ENCODE measurements at places on chromosomes 5 and 9.

GRCh38 chr9:74610523-74611061, 113.5 kb downstream of the RORB start:
- DNase-seq, result no peak

- DNase-seq, result no peak
These were observed 52.2 kb downstream of the MTAP start for GRCh38 chr9:21854594-21854993.

GRCh38 chr5:172437445-172438318, 16.6 kb downstream of the SH3PXD2B start:
- no peak for DNase-seq

DNA sequence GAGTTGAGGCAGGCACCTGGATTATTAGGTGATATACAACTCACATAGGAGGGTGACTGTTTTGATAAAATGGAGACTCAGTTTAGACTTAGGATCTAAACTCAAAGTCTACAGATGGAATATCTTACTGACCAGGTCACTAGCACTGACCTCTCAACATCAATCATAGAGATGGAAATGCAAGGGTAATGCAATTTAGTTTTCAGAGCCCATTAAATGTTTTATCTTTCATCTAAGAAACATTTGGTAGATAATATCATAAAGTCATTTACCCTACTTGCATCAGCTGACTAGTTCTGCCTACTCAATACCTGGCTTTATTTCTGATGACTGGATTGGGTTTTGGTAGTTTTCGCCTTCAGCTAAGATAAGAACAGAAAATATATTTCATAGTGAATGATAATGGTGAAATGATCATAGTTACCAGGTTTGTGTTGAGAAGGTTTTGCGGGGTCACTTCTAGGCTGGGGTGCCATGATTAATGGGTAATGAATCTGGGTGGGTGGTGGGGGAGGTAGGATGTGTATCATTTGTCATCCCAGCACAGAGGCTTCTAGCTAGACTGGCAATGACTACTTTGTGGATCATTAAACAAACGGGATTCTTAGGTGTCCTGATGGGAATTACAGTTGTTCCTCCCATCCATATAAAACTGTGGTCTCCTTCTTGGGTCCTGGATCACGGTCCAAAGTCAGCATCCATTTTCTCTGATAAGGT, 173.4 kb downstream of the PPP2R2B start:
- DNase-seq, result no peak

- no peak for DNase-seq
These were observed 3.8 kb downstream of the ZFYVE16 start for GRCh38 chr5:80411589-80412219.

GRCh38 chr5:172872997-172873491, 39.0 kb downstream of the ERGIC1 start:
- DNase-seq, result no peak

GRCh38 chr9:96085491-96086143, 210.1 kb downstream of the ERCC6L2 start:
- no peak for DNase-seq

DNA sequence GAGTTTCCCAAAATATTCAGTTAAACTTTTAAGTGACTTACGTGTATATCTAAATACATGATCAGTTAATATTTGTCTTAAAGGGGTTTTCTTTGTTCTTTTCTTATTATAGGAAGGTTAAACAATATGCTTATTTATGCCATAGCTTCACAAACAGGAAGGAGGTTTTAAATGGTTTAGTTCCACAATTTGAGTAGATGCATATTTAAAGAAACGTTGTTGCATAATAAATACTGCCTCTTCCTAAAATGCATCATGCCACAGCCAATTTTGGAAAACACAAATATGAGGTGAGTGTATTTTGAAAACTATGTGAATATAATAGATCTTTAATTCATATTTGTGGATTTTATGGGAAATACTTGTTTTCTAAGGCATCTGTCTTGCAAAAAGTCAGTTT, 2.5 kb upstream of the ADRB2 start:
- no peak for DNase-seq

- DNase-seq, result no peak
These were observed 77.2 kb upstream of the CACNA1B start for GRCh38 chr9:137800196-137801022.

- DNase-seq, result no peak
These were observed 26.8 kb downstream of the PLAC8L1 start for GRCh38 chr5:146078566-146078965.

DNA sequence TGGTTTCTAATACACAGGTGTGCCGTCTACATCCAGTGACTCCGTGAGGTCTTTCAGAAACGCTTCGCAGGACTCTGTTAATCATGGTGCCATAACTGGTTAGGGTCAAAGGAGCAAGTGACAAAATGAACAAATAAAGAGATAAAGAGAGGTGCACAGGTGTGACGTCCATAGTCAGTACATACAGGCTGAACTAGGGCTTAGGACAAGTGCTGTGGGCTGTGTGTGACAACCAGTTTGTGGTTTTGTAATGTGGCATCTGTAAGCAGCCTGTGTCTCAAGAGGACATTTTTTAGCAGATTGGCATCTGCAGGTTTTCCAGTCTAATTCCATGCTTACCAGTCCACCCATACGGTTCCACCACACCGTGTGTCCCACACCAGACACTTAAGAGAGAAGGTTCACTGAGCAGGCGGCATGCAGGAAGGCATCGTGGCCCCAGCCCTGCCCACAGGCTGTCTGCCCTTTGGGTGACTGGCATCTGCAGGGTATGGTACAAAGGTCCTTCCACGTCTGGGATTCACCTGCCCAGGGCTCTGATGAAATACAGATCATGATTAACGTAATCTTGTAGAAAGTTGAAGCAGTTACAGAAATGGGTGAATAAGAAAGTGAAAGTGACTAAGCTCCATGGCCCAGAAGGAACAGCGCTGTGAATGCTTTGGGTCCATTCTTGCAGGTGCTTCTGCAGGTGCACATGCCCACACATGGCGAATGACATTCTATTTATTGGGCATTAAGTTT, 26.9 kb downstream of the SRD5A1 start:
- DNase-seq, result no peak

- DNase-seq, result no peak
These were observed 20.3 kb upstream of the MATR3 start for GRCh38 chr5:139273322-139273571.

GRCh38 chr5:137566118-137566541, 67.0 kb upstream of the SPOCK1 start:
- DNase-seq, result no peak

DNA sequence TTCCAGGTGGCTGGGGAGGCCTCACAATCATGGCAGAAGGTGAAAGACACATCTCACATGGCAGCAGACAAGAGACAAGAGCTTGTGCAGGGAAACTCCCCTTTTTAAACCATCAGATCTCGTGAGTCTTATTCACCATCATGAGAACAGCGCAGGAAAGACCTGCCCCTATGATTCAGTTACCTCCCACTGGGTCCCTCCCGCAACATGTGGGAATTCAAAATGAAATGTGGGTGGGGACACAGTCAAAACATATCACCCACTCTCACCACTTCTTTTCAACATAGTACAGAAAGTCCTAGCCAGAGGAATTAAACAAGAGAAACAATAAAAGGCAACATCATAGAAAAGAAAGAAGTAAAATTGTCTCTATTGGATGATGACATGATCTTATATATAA, 223.4 kb upstream of the SLC24A2 start:
- no peak for DNase-seq

GRCh38 chr9:111872886-111873285, 23.7 kb upstream of the UGCG start:
- DNase-seq, result no peak

GRCh38 chr5:122346897-122347581, 35.0 kb downstream of the SNCAIP start:
- no peak for DNase-seq

DNA sequence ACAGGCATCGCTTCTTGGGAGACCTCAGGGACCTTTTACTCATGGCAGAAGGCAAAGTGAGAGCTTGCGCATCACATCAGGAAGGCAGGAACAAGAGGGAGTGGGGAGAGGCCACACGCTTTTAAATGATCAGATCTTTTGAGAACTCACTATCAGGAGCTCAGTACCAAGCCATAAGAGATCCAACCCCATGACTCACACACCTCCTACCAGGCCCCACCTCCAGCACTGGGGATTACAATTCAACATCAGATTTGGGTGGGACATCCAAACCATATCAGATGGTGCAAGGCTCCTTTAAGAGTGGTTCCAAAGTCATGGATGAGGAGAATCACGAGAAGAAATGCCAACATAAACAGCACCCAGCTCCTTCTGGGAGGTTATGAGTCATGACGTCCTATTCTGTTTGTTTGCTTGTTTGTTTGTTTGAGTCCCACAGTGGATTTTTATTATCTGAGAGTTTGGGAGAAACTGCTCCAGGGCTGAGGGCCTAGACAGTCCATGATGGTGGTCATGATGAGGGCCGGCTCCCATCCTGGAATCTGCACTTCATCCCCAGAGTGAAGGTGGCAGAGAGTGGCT, 453.5 kb downstream of the GADD45G start:
- DNase-seq, result no peak

DNA sequence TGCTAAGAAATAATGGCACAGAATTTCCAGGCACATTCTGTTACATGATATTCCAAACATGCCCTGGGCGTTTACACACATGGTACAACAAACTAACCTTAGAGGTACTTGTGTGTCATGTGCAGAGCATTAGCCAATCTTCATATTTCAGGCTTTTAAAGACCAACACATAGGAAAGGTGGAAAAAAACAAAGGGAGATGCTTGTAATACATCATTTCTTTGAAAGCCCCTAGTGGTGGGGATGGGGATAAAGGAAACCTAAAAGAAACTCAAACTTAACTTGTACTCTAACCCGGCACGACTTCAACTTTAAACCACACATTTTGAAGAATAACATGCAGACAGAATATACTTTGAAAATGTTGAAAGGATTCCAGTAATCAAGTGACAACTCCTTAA, 133.6 kb downstream of the PTPRD start:
- DNase-seq, result no peak

DNA sequence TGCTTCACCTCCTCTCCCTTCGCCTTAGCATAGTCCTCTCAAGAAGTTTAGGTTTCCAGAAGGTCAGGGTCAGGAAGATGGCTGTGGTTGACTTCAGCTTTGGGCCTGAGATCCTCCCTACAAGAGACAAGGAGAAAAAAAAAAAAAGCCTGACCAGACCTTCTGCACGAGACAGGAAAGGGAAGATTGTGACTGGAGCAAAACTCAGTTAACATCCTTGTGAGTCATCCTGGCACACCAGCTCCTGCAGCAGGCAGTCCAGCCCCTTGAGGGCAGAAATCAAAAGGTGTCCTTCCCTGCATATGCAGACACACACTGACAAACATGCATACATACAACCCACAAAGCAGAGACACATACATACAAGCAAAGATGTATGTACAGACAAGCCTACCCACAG, 18.0 kb upstream of the ENHO start:
- no peak for DNase-seq

DNA sequence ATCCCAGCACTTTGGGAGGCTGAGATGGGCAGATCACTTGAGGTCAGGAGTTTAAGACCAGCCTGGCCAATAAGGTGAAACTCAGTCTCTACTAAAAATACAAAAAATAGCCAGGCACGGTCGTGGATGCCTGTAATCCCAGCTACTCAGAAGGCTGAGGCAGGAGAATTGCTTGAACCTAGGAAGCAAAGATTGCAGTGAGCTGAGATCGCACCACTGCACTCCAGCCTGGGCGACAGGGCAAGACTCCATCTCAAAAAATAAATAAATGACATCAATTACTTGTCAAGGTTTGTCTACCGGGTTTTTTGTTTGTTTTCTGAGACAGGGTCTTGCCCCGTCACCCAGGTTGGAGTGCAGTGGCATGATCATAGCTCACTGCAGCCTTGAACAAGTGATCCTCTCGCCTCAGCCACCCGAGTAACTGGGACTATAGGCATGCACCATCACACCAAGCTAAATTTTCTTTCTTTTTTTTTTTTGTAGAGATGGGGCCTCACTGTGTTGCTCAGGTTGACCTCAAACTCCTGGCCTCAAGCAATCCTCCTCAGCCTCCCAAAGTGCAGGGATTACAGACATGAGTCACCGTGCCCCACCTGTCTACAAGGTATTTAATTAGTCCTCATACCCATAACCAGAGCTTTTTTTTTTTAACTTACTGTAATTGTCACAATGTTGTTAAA, 64.9 kb downstream of the SUSD1 start:
- DNase-seq, result no peak

GRCh38 chr5:82277613-82277986, 554 bp downstream of the RPS23 start:
- no peak for DNase-seq

DNA sequence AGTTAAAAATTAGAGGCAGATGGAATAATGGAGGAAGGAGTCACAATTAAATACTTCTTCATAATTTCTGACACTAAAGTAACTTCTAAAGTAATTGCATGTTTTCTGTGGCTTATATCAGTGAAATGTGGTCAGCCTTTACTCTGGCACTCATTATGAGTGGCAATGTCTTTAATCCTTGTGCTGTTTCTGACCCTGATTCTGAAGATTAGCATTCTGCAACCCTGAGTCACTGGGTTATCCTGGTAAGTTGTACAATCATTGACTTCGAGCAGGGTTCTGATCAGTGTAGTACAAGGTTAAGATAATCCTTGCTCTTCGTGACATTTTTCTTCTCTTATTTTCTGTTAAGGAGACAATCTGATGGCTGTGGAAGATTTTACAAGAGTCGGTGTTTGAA, 379.4 kb upstream of the RORB start:
- DNase-seq, result no peak

DNA sequence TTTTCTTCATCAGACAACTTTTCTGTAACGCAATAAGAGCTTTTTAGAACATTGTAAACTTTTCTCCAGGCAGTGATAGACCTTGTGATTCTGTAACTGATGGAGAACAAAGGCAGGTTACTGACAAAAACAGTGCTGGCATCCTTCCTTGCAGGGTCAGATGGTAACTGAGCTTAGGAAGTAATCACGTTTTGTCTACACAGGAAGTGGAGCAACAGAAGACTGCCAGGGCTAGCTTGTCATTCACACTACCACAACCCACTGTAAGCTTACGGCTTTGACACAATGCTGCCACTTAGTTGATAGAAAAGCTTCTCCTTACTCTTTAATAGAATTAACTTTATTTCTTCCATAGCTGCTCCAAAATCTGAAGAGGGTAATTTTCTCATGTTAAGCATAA, 46.8 kb downstream of the FBN2 start:
- DNase-seq, result no peak

DNA sequence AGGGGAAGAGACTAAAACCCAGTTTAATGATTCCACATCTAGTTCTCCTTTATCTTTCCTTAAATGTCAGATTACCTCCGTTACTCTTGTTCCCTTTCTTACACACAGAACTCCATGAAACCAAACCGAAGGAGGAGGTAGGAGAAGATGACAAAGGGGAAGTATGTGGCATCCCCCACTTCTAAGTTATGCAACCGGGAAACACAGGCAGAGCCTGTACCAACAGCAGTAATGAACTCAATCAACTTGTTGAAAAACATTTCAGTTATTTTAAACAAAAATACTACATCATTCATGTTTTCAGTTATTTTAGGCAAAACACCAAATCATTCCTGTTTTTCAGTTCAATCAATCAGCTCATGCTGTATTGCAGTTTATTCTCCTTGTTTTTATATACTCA, 101.8 kb downstream of the PCSK1 start:
- DNase-seq, result no peak

GRCh38 chr5:117207088-117207668, 632.6 kb upstream of the SEMA6A start:
- DNase-seq, result no peak
